ENCODE measurements at places on chromosomes 6 and 20. TPM values are rescaled to one million over a fixed set of nuclear protein-coding genes. Genes with fewer than 3 reads are reported as not detected.

The MYT1 gene
- total RNA-seq, result not detected

DNA sequence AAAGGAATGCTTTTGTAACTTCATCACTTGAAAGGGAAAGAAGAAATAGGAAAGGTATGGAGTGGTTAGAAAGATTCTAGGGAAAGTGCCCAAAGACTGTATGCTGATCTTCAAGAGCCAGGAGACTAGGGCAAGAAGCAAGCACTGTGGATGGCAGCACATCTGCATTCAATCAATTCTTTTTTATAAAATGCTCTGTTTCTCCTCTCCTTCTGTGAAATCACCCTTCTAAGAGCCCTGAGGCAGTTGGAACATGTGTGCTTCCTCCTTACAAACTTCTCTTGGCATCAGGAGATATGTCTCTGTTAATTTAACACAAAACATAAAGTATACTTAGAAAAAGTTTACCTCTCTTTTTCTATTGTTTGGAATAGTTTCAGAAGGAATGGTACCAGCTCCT is 1162.2 kb upstream of the GJE1 start:
- DNase-seq, result no peak

- DNase-seq, result no peak
Observed at GRCh38 chr6:17178326-17178725, 76.5 kb downstream of the STMND1 start.

- no peak for DNase-seq
Observed at GRCh38 chr20:1825507-1825906, 69.7 kb upstream of the SIRPA start.

DNA sequence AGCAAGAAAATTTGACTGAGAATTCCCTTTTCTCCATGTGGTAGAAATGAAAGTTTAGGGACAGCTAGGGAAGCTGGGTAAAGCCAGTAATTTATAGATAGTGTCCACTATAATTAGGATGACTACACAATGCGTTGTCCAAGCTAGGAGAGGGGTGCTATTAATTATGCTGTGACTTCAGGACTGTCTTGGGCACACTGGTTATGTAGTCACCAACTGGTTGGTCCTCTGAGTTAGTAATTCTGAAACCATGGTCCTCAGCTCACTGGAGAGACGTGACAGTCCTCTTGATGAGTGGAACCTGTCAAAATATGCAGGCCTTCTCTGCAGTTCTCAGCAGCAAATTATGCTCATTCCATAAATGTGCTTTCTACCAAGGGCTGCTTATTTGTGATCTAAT is 94.6 kb upstream of the ENPP5 start:
- DNase-seq, result no peak

- no peak for DNase-seq
Observed at GRCh38 chr20:3925899-3926638, 36.9 kb downstream of the PANK2 start.

DNA sequence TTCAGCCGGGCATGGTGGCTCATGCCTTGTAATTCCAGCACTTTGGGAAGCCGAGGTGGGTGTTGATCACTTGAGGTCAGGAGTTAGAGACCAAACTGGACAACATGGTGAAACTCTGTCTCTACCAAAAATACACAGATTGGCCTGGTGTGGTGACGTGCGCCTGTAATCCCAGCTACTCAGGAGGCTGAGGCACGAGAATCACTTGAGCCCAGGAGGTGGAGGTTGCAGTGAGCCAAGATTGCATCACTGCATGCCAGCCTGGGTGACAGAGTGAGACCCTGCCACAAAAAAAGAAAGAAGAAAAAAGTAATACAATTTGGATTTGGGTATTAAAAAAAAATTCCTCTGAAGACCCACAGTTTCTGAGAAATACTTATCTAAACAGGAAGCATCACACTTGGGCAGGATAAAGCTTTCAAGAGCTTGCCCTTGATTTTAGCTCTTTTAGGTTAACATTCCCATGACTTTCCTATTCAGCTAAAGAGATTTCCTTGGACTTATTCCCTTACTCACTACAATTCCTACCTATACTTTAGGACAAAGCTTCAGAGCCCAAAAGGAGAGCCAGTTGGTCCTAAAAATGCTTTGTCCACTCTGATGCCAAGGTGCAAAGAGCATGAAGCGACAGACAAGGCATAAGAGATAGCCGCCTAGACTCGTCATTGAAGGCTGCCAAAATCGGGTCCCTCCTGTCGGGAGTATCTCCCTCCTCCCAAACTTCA is 1.9 kb downstream of the ELOVL2 start:
- no peak for DNase-seq

DNA sequence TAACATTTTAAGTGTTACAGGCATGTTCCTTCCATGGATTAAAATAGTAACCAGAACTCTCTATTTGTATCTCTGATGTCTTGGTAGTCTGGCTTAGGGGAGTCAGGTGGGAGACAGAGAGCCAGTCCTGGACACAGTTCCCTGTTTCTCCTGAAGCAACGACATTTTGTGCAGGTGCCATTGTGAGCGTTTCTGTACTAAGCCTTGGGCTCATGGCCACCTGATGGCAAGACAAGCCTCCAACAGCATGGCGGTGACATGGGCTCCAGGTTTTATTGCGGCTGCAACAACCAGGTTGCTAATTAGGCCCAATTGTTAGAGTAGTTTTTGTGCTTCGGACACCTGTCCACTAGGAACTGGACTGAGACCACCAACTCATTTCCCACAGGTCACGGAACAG is 105.3 kb downstream of the PRDM13 start:
- no peak for DNase-seq

- DNase-seq, result no peak
Observed at GRCh38 chr6:118134736-118135135, 227.7 kb downstream of the SLC35F1 start.

GRCh38 chr6:72620871-72621290 is 983 bp upstream of the KCNQ5 start:
- DNase-seq, result no peak

GRCh38 chr20:23668477-23668951 is 20.3 kb downstream of the CST4 start:
- DNase-seq, result peak; percentile 90

The CALHM6 gene
- 3.0 TPM for total RNA-seq

DNA sequence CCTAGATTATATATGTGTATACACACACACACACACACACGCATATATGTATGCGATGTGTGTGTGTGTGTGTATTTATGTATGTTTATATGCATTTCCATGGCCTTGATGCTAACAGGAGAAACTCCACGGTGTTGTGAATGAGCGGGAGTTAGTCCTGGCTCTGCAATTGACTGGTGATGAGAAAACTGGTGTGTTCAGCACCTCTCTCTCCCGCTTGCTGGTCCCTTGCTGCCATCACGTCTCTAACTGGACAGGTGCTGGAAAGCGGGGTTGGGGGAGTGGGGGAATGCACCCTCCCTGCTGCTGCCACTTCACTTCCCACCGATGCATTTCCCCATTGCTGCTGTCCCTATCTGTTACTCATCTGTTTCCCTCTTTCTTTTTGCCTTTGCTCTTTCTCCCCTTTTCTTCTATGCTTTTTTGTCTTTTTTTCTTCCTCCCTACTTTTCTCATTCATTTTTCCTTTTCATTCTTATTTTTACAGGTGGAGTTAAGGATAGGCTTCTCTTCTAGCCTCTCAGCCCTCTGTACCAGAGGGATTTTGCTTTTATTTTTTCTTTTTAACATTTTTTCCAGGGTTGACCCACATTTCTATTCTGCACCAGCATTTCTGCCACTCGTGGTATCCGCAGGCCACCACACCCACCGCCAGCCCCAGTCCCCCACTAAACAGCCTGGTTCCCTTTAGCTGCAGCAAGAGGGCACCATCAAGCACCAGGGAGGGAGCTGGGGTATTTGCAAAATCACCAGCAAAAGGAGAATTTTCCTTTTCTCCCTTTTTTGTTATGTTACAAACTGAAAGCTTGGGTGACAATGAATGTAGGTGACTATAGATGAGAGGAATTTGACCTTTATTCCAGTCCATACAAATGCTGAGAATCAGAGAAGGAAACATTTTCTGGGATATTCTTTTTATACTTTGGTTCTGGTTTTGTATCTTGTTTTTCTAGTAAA is 115.6 kb downstream of the TCP11 start:
- DNase-seq, result no peak

DNA sequence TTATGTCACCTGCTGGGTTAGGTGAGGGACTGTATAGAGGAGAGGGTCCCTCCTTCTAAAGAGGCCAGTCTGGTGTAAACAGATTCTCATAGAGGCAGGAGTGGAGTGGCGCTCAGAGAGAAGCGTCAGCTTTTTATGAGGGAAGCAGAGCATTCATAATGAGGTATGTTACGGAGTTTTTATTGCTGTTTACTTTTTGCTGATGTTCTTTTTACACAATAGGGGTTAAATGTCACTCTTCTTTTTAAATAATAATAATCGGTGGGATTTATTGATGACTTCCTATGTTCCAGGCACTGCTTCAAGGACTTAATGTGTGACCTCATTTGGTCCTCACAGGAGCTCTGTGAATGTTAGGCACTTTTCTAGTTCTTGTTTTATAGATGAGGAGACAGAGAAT is 79.9 kb downstream of the L3MBTL3 start:
- no peak for DNase-seq

DNA sequence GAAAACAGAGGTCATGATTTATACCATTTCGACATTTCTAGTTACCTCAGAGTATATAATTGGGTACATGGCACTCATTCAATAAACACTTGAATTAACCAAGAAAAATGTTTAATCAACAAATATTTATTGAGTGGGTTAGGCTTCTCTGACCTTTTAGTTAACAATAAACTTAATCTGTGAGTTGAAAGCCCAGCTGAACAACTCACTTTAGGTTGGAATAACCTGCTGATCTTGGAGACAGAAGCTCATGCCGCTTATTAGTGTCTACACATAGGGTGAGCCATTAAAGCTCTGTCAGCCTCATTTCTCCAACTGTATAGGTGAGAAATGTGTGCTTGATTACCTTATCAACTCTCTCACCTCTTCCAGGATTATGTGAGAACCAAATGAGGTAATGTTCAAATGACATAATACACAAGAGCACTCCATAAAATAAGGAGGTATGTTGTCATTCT is 98.2 kb upstream of the DTNBP1 start:
- no peak for DNase-seq

DNA sequence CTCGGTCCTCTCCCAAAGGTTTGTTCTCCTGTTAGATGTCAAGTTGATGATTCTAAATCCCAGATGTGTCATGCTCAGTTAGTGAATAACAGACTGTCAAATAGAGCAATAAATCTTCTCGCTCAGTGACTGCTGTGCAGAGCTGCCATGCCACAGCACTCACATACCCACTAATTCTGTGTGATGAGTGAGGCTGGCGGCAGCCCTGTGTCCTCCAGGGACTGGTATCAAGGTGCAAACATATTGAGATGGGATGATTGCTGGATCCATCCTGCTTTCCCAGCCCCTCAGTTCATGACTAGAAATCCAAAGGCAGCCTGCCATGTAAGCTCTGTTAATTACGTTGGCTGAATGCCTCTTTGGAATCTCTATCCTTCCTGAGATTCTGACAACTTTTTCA is 103.9 kb downstream of the OLIG3 start:
- no peak for DNase-seq

DNA sequence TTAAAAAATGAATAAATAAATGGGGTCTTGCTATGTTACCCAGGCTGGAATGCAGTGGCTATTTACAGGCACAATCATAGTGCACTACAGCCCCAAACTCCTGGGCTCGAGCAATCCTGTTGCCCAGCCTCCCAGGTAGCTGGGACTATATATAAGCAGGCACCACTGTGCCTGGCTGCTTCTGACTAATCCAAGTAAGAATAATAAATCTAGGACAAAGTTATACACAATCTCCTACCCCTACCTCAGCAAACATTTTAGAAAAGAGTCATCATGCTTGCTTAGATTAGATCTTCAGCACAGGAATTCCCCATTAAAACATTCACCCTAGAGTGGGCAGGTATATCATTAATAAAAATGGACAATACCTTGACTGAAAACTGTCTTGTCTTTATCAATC is 124.6 kb downstream of the REV3L start:
- no peak for DNase-seq

The SOX18 gene
- 8.7 TPM for total RNA-seq

- no peak for DNase-seq
Observed at GRCh38 chr20:23189854-23190253, 103.7 kb upstream of the CD93 start.

The PNLDC1 gene
- total RNA-seq, result 0.23 TPM

GRCh38 chr6:12200761-12201160 is 89.4 kb upstream of the EDN1 start:
- no peak for DNase-seq

DNA sequence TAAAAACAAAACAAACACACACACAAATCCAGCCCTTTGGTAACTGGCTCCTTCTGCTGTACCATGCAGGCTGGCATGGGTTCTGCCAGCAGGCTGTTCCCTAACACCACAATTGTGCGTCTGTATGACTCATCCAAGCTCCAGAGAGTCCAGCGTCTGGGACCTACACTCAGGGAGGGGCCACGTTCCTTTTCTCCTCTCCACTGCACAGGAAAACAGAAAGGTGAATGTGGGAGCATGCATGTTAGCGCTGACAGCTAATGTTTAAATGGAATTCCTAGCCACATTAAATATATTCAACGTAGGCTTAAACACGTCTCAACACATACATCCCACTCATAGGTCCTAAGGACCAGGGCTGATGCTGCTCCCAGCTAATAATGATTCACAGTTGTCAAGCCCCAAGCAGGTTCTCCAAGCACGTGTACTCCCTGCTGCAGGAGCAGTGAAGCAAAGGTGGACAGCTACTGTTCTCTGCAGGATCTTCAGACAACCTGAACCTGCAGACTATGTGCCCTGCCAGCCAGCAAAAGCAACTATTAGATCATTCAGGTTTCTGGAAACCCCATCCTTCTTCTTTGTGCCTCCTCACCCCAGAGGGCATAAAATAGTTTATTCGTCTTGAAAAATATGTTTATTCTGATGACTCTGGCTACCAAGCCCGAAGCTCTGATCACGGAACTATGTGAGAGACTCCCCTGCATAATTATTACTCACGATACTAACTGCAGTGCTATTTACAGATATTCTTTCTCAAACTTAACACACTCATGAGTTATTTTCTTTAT is 20.9 kb downstream of the MAP1LC3A start:
- peak; percentile 90 for DNase-seq

DNA sequence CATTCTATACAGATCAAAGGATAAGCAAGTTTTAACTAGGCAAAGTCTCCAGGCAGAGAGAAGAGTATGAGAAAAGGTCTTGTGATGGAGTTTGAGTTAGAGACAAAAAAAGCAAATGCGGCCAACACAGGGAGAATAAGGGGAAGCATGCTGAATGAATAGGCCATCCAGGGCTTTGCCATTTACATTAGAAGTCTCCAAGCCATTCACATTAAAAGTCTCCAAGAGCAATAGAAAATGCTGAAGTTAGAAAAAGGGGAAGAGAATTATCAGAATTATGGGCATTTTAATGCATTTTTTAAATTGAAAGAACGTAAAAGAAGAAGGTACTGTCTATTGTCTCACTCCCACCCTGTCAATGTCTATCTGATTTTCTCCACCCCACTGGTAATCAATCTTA is 49.4 kb downstream of the PDSS2 start:
- DNase-seq, result no peak

GRCh38 chr20:57718490-57719009 is 8.7 kb upstream of the PMEPA1 start:
- DNase-seq, result peak; percentile 100

Measured in esophagus muscularis mucosa (tissue), 4 donors.